GM10248 (cell line): ENCODE measurements at places on chromosomes 7 and 10.
A peak's percentile ranks its signal among the peaks of the same experiment; 100 is the strongest.

DNA sequence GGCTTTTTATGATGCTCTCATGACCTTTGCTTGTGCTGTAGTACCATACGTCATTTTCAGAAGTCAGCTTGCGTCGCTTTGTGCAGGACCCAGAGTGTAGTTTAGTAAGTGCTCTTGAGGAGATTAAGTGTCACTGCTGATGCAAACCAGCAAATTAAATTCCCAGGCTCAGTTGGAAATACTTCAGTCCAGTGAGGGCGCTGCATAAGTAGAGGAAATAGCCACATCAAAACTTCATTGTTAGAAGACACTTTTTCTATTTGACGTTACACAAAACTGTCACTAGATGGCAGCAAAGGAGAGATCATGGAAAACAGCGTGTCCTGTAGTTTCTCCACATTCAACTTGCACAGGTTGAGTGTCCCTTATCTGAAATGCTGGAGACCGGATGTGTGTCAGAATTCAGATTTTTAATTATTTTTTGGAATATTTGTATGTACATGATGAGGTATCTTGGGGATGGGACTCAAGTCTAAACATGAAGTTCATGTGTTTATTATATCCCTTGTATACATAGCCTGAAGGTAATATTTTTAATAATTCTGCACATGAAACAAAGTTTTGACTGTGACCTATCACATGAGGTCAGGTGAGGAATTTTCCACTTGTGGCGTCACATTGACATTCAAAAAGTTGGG is 7.9 kb downstream of the ZNF22 start:
- DNase-seq = peak; percentile 60

DNA sequence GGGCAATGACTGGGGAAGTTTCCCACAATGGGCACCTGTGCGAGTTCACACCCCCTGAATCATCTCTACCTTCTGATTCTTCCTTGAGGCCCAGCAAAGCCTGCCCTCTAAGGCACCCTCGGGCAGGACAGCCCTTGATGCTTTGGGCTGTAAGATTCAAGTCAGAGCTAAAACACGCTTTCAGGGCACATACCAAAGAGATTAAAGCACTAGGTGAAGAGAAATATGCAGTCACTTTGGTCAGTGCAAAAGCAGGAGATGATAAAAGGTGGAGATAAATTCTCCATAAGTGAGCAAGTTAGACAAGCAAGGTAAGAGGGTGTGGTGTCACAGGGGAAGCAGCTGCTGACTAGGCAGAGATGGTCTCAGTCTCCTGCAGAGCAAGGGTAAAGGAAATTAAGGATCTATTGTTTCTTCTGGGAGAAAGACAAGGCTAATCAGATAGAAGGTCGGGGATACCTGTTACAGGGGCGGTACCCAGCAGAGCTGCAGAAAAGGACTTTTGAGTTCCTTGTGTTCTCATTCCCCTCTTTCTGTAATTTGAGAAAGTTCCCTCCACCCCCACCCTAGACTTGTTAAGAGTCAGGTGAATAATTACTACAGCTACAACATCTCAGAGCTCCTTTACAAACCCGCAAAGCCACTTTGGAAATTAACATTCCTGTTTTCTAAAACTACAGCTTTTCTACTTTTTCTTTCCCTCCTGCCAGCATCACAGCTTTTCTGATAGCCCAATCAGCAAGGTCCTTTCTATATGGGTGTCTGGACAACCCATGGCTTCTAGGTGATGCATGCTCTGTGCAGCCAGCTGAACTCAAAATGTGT is 26.4 kb downstream of the PDLIM1 start:
- DNase-seq = no peak

- DNase-seq = no peak
Measured at GRCh38 chr10:44921506-44921905, 10.4 kb downstream of the TMEM72 start.

GRCh38 chr10:129028451-129028850 is 438.6 kb upstream of the MGMT start:
- DNase-seq = no peak

DNA sequence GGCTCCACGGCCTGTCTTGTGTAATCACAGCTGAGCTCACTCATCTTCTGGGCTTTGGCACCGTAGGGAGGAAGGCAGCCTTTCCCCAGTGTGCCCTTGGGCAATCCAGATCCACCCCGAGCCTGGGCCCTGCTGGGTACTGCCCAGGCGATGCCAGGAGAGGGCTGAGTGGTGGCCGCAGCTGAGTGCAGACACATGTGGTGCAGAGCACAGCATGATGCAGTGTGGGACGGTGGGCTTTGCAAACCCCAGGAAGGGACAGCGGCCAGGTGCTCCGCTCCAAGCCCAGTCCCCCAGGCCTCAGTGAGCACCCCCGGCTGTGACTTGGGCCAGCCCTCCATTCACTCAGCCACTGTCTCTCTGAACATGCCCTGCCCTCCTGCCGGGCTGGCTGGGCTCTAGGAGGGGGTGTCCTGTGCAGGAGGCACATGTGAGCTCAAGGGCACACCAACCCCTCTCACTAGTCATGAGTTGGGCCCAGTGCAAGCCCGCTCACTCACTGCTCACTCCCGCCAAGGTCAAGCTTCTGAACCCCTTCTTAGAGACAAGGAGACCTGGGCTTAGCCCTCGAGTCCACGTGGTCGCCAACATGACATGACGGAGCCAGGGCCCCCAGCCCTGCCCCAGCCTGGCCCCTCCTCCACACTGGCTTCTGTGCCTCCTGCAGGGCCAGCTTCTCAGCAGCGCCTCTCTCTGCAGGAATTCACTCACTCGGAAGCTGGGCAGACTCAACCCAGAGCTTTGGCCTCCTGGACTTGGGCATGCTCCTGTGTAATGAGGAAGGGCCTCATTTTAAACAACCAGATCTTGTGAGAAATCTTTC is 77.5 kb upstream of the INSIG1 start:
- DNase-seq = no peak

DNA sequence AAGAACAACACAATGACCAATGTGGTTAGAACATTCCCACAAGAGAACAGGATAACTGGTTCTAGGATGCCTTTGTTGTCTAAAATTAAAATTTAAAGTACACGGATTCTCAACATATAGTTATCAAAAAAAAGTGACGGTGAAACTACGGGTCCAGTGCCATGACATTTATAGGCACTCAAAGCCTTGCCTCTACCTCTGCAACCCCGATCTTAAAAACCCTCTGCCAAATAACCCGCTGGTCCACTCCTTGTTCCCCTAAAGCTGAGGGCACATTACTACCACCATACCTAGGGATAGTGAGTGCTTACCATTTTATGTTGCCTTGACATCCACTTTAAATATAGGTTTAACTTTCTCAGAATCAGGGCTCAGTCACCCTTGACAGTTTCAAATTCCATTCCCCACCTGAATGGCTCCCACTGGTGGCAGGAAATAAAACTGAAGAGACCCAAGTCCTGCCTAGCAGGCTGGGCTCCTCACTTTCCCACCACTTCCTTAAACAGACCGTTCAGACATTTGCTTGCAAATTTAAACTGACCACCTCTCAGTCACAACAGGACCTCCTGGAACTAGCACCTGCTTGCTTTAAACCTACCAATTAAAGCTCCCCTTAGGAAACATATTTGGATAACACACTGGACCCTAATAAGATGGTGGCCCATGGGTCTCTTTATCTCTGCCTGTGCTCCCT is 169.9 kb upstream of the ASAH2 start:
- peak; percentile 48 for DNase-seq

GRCh38 chr7:50775231-50775630 is 7.5 kb downstream of the GRB10 start:
- DNase-seq = no peak

DNA sequence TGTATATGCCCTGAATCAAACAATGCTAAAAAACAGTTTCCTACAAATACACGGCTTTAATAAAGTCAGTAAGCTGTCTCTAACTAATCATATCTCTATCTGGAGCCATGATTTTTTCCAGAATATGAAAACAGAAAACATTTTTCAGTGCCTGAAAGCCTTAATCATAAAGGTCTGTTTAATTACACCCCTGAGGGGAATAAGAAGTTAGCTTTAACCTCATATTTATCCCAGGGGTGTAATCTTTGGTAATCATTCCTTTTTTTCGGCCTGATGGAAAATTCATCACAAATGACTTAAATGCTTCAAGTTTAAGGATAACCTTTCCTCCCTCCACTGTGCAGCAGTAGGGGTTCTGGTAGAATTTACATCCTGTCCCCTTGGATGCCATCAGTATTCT is 124.2 kb downstream of the ATE1 start:
- DNase-seq = no peak

DNA sequence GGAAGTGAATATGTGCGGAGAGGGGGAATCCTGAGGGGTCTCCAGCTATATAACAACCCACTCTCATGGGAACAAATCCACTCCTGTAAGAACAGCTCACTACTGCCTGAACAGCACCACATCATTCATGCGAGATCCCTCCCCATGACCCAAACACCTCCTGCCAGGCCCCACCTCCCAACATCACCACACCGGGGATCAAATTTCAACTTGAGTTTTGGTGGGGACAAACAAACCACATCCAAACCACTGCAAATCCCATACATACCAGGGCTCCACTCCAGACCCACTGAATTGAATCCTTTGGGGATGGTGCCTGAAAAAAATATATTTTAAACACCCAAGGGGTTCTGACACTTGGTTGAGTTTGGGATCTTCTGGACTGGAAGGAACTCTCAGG is 181.5 kb upstream of the PLXNA4 start:
- DNase-seq = no peak

DNA sequence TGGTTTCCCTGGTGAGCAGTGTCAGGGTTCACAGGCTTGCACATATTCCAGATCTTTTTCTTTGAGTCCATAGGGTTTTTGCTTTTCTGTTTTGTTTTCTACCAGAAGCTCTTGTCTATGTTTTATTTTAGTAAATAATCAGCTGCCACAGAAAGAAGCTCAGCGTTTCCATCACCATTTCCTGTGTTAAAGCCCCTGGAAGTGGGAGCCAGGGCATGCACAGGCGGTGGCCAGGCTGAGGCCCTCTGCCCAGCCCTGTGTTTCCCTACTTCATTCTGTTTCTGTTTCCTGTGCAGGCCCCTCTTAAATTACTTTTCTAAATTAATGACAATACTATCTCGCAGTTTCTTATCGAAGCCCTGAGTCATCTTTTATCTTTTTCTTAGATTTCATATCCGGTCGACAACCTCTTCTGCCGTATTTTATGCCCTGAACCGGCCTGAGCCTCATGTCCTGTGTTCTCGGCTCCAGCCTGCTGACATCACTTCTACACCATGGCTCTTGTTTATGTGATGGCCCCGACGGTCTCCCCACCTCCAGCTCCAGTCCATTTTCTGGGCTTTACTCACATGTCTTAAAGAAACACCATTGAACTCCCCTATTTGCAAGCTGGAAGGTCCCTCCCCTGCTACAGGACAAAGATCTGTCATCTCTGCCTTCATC is 442.2 kb downstream of the TCERG1L start:
- no peak for DNase-seq

GRCh38 chr7:120521761-120522737 is 249.1 kb downstream of the KCND2 start:
- DNase-seq = no peak

GRCh38 chr7:17058568-17058967 is 176.8 kb upstream of the AGR3 start:
- no peak for DNase-seq

- no peak for DNase-seq
Measured at GRCh38 chr7:89500084-89500483, 654.2 kb upstream of the STEAP1 start.

GRCh38 chr10:59880971-59881510 is 25.3 kb downstream of the CCDC6 start:
- peak; percentile 66 for DNase-seq

GRCh38 chr10:118340486-118340885 is 1.6 kb downstream of the FAM204A start:
- no peak for DNase-seq

DNA sequence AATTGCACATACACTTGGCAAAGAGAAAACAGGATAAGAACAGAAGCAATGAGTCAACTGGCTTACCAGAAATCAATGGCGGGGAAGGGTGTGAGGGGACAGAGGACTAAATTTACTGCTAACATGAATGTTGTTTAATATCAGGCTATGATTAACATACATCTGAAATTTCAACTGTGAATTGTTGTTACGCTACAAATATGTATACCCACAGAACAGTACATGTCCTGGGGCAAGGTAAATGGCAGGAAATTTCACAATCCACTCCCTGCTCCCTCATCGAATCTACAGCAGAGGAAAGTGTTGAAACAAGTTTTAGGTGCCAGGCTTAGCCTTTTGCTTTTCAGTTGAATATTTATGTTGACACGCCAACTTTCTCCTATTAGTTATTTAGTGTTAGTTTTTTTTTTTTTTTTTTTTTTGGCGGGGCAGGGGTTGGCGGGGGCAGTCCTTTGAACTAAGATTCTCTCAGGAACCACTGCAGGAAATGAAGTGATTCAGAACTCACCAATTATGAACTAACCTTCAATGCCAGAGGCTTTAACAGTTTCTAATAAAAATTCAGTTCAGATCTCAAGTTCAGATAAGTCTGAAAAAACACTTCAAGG is 99.0 kb downstream of the UBE2H start:
- no peak for DNase-seq

DNA sequence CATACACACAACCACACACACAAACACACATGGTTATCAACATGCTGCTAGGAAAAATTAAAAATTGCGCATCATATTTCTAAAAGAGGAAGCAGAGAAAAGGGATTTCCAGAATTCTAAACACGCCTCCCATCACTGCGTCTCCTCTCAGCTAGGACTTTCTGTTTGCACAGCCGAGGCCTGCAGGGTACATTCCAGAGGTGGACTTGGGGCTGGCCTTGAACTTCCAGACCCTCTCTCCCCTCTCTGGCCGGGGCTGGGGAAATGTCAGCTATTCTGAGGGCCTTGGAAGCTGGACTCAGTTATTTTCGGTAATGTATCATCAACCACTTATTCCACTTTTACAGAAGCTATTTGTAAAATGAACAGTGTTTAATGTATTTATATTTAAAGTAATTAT is 168.7 kb downstream of the GALNT17 start:
- no peak for DNase-seq

- no peak for DNase-seq
Measured at GRCh38 chr10:29941476-29941875, 117.9 kb downstream of the JCAD start.
